ENCODE measurements at places on chromosomes 5 and 9.

GRCh38 chr5:19865336-19866089 lies 122.5 kb downstream of the CDH18 start:
- no peak for DNase-seq

- DNase-seq, result no peak
These were observed 71.2 kb upstream of the TAF1L start for GRCh38 chr9:32706725-32707100.

DNA sequence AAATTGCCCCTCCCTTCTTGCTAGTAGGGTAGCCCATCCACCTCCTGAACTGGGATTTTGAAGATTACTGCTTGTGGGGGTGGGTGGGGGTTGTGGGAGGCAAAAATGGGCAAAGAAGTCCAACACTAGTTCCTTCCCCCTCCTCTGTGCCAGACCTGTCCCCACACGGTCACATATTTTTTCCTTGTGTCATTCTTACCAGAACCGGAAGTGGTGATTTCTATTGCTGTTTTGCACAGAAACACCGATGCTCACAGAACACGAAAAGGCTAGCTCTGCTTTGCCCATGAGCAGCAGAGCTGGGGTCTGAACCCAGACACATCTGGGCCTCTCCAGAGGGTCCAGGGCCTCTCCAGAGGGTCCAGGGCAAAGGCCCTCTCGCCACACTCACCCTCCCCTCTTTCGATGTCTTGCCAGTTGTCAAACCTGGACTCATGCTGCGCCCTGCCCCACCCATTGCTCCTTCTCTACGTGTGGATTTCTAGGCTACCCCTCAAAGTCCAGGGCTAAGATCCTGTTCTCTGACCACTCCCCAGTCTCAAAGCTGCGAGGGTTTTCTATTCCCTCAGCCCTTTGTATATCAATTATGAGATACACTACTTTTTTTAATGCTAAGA lies 264.4 kb upstream of the MSX2 start:
- no peak for DNase-seq

DNA sequence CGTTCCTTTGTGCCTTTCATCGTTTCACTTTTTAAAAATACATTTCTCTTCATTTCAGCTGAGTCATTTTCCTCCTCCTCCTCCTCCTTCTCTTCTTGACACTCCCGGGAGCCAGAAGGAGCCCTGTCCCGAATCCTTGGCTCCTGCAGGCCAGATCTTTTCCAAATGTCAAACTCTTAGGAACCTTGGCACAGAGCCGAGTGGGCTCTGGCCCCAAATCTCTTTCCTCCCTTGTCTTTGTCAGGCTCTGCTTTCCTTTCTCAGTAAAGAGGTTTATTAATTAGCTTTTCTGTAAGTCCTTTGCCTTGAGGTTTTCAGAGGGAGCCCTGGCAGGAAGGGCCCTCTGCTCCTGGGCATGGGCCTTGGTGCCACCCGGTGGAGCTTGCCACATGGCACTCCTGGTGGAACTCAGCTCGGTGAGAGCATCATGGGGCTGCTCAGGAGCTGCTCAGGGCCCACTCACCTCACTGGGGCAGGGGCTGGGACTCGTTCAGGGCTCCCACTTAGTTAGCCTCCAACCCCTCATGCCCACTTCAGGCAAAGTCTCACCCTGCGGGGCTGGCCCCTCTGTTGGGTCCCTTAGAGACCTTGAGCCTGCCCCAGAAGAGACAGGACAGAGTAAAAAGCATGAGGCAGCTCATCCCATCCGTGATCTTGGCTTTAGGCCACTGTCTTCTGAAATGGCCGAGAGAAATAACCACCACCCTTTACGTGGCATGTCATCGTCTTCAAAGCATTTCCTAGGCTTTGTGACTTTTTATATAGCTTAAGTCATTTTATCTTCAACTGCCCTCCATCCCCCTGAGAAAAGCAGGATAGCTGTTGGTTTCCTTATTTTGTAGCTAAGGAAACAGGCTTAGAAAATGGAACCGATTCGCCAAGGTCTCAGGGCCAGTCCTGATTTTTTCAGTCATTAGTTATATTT lies 17.1 kb downstream of the STC2 start:
- DNase-seq, result no peak

GRCh38 chr5:158769696-158770095 lies 330.0 kb downstream of the EBF1 start:
- DNase-seq, result no peak

DNA sequence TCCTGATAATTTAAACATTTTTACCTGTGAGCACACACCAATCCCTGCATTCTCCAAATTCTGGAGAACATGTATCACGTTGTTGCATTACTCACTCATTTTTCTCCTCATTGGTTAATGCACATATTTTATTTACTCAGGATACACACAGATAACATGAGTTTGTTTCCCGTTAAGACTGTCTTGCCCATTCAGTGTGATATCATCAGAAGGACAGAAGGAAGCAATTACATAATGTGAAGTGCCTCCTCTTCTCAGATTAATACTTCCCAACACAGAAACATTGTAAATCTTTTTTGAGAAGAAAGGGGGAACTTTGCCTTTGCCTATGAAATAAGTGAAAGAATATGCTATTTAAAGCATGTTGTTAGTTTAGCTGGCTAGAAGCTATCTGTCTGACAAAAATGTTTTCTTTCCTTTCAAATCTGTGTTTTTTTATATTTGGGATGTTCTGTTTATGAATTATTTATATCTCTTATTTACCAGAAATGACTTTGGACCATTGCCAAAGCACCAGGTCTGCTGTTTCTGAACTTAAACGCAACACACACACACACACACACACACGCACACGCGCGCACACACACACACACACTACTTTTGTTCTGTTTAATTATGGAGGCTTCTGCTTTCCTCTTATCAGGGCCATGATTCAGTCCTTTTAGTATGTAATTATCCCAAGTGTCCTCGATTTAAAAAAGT lies 186.5 kb downstream of the CHSY3 start:
- no peak for DNase-seq

GRCh38 chr9:68418259-68418845 lies 61.9 kb downstream of the PGM5 start:
- DNase-seq, result no peak

- DNase-seq, result no peak
These were observed 13.1 kb upstream of the HSD17B4 start for GRCh38 chr5:119439140-119439631.

DNA sequence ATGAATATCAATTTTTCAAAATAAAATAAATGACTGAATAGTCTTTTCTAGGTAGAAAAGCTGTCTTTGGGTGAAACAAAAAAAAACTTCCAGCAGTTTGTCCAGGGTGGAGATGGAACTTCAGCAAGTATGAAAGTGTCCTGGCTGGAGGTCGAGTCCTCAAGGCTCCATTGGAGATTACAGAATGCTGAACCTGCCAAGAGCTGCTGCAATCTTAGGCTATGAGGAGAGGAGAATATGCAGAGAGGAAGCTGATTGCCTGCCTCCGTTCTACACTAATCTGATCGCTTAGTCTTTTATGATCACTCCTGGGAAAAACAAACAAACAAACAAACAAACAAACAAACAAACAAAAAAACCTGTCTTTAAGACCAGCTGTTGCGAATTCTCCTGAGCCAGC lies 50.6 kb downstream of the NREP start:
- DNase-seq, result no peak

GRCh38 chr5:118705959-118706667 lies 282.2 kb downstream of the DTWD2 start:
- DNase-seq, result no peak

DNA sequence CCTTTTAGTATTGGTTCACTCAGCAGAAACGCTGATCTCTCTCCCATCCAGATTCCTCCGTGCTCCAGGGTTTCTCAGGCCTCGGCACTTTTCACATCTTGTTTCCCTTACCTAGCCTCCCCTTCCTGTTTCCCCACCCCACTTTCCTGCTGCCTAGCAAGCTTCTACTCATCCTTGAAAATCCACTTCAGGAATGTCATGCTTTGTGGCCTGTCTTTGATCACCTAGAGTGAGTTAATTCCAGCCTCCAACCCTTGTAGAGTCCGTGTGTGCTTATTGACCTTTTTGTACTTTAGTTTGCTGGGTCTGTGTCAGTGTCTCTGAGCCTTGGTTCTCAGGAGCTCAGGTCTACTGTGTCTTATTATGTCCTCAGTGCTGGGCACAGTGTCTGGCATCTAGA lies 116.6 kb downstream of the AOPEP start:
- DNase-seq, result no peak

- peak; percentile 34 for DNase-seq
These were observed 25.9 kb upstream of the IDNK start for GRCh38 chr9:83596899-83597504.

GRCh38 chr5:58937031-58937681 lies 354.3 kb downstream of the RAB3C start:
- no peak for DNase-seq

DNA sequence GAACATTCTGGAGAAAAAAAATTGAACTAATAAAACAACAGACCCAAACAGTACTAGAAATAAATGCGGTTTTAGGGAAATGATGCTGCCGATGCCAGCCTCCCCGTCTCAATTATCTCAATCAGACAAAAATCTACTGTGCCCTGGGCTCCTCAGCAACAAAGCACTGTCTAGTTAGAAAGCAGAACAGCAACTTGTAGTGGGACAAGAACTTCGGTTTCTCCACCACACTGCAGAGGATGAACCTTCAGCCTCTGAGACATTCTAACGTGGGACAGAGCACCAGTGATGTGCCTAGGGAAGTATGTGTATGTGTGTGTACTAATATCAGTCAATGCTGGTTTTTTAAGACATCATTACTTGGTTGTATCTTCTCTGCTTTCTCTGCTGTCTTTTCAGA lies 11.1 kb upstream of the CAST start:
- no peak for DNase-seq

GRCh38 chr9:80932947-80933780 lies 756.2 kb downstream of the TLE1 start:
- no peak for DNase-seq

GRCh38 chr9:68473790-68474189 lies 66.9 kb downstream of the TMEM252 start:
- no peak for DNase-seq

DNA sequence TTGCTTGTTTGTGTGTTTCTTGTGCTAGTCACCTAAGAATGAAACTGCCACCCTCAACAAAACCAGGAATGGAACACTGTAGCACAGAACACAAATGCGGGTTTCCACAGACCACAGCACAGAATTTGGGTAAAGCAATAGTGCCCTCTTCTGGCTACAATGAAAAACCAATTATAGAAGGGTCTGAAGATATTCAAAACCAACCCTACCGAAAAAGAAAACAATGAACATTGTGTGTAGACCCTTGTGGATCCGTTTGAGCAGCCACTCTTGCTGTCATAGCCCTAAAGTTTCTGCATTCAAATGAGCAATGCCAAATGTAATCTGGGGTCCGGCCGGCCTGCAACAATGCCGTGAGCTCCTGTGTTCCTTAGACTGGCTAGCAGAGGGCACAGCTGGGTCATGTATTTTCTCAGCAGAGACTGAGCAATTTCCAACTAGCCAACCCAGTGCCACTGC lies 8.3 kb upstream of the ENC1 start:
- DNase-seq, result peak; percentile 27

Measured in NCI-H1092 (cell line).